ENCODE measurements at places on chromosomes 1 and 21.

- DNase-seq = no peak
These were observed 452.9 kb upstream of the PRMT6 start for GRCh38 chr1:106603616-106604015.

GRCh38 chr1:221756830-221757551 is 15.1 kb upstream of the DUSP10 start:
- DNase-seq = no peak

GRCh38 chr21:33315946-33316710 is 8.6 kb upstream of the IFNAR1 start:
- DNase-seq = no peak

GRCh38 chr1:226365831-226366231 is 42.1 kb downstream of the PARP1 start:
- no peak for DNase-seq

All from Ammon's horn (tissue), 1 donor.